ENCODE measurements at places on chromosomes 11 and 22.

GRCh38 chr11:44877571-44878497 is 72.8 kb downstream of the TP53I11 start:
- no peak for DNase-seq

DNA sequence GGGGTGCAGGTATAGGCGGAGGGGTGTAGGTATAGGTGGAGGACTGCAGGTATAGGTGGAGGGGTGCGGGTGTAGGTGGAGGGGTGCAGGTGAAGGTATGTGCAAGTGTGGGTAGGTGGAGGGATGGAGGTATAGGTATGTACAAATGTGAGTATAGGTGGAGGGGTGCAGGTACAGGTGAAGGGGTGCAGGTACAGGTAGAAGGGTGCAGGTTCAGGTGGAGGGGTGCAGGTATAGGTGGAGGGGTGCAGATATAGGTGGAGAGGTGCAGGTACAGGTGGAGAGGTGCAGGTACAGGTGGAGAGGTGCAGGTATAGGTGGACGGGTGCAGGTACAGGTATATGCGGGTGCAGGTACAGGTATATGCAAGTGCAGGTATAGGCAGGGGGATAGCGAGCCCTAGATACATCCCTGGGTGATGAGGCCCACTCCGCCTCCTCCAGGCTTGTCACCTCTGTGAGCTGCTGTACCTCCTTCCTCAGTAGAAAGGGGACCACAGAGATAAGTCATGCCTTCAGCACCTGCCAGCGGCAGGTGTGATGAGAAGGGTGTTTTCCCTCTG is 17.2 kb downstream of the LINC01488 start:
- no peak for DNase-seq

- no peak for DNase-seq
Measured at GRCh38 chr11:124610295-124610694, 933 bp upstream of the PANX3 start.

DNA sequence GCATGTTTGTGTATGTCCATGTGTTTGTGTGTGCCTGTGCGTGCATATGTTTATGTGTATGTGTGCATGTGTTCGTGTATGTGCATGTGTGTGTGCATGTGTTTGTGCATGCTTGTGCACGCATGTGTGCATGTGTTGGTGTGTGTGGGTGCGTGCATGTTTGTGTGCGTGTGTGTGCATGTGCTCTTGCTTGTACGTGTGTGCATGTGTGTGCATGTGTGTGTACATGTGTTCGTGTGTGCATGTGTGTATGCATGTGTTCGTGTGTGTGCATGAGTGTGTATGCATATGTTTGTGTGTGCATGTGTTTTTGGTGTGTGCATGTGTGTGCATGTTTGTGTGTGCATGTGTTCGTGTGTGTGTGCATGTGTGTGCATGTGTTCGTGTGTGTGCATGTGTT is 63.4 kb downstream of the TSPAN18 start:
- no peak for DNase-seq

DNA sequence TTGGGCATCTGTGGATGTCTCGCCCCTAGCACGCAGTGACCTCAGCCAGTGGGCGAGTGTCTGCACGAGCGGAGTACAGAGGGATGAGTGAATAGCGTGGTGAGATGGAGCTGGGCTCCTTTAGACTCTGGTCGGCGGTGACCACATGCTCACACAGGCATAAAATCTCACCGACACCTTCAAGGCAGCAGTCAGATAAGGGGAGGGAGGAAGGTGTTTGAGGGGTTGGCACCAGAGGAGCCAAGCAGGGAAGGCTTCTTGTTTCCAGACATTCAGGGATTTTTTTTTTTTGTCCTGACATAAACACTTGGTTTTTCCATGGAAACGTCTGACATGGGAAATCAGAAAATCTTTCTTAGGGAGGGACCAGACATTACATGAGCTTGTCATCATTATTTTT is 35.8 kb downstream of the GRIK4 start:
- no peak for DNase-seq

GRCh38 chr11:18230859-18231258 is 5.7 kb downstream of the SAA4 start:
- no peak for DNase-seq

GRCh38 chr11:877565-877964 is 33.0 kb downstream of the CHID1 start:
- DNase-seq = no peak

DNA sequence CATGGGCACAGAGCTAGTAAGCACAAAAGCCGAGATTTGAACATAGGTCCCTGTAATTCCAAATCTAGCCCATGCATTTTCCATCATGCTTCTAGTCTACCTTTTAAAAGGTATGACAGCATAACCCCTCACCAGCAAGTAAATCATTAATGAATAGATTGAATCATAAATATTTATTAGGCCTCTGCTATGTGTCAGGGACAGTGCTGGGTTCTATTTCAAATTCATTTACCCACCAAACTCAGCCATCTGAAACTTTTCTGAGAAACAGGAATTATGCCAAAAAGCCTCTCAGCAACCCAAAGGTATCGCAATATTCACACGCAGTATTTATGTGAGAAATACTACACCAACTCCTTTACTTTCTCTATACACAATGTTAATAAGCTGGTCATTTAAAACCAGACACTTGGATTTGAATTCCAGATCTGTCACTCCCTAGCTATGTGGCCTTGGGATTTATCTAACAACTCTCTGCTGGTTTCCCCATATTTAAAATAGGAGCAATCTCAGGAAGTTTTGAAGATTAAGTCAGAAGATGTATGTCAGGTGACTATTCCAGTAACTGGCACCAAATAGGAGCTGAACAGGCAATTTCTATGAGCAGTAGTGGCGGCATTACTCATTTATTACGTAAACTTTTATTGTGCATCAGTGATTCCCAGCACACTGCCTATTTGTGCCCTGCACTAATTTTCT is 191.4 kb downstream of the TENM4 start:
- DNase-seq = no peak

- no peak for DNase-seq
Measured at GRCh38 chr11:1140642-1141490, 16.9 kb upstream of the MUC5AC start.
